ENCODE measurements at places on chromosomes 16 and 17.

DNA sequence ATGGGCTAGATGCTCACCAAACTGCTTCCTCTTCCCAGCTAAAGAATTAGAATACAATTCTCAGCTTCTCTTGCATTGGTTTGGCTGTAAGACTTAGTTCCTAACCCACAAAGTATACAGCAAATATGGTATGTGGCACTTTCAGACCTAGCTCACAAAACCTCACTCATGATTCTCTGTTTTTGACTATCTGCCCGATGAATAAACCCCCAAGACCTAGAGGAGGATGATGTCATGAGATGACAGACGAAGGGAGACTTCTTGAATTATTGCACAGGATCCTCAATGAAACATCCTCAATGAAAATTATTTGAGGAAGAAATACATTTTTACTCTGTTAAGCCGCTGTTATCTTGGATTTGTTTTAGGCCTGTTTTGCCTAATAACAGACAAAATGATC lies 14.3 kb downstream of the CNOT1 start:
- DNase-seq = no peak

- DNase-seq = no peak
Observed at GRCh38 chr16:72946474-72947194, 101.3 kb downstream of the ZFHX3 start.

DNA sequence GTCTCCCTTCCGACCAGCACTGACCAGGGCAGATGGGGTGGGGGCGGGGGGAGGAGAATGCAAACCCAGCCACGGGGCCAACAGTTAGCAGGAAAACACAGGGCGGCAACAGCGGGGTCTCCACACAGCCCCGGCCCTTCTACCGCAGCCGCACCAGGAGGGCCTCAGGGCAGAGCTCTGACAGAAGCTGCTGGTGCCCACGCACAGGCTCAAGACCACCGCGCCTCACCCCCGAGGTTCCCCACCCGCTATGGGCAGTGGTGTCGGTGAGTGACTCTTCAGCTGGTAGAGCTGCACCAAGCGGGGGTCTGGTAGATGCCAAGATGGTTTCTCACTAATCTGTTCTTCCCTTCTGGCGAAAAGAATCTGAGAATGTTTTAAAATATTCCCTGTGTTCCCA lies 16.1 kb downstream of the HAGH start:
- DNase-seq = no peak

DNA sequence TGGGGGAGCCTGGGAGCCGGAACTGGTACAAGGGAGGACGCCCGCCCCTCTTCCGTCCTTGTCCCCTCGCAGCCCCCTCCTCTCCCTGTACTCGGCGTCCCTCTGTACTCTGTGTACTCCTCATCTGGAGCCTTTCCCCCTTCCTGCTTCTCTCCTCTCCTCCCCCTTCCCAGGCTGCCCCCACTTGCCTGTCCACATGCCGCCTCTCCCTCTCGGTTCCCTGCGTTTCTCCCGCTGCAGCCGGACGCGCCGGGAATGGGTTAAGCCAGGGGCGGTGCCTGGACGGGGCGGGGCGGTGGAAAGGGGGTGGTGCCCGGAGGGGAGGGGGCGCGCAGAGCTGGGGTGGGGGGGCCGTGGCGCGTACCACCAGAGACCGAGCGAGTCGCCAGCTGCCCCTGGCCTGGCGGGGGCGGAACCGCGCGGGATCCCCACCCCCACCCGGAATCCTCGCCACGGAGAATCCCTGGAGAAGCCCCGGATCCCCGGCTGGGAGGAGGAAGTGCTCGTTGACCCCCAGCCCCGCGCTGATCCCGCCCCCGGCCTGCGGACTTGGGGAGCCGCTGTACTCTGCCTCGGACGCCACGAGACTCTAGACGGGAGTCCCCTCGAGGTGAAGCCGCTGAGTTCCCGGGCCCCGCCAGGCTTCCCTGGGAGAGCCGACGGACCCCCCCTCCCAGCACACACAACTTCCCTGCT lies 22.6 kb downstream of the GJD3 start:
- DNase-seq = peak; percentile 59

- peak; percentile 9 for DNase-seq
Observed at GRCh38 chr16:2810651-2811050, 6.4 kb upstream of the PRSS21 start.

Data from CD8-positive, alpha-beta memory T cell (primary cell).